ENCODE measurements at places on chromosomes 6 and 20. TPM values are rescaled to one million over a fixed set of nuclear protein-coding genes. Genes with fewer than 3 reads are reported as not detected.

GRCh38 chr20:13788167-13788834, 3.5 kb downstream of the NDUFAF5 start:
- no peak for DNase-seq

DNA sequence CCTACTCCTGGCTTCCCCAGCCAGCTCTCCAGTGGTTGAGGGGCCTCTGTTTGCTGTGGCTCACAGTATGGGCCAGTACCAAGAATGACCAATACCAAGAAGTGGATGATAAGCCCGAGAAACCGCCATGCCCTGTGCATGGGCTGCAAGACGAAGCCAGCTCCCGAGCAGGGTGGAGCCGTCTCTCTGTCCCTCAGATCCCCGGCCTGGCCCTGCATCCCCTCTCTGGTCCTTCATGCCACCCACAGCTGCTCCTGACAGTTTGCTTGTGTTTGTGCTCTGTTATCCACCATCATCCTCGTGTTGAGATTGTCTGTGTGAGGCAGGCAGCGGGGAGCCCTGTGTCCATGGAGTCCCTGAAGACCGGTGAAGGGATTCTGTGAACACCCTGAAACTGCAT, 36.1 kb downstream of the GABRR2 start:
- no peak for DNase-seq

GRCh38 chr6:129490521-129491255, 219.3 kb downstream of the ARHGAP18 start:
- DNase-seq: no peak

HSPA12B gene
- 16.6 TPM for total RNA-seq

SOBP gene
- 15.6 TPM for total RNA-seq

PLCB4 gene
- 27.4 TPM for total RNA-seq
